ENCODE measurements at places on chromosomes 6 and 20. TPM values are rescaled to one million over a fixed set of nuclear protein-coding genes. Genes with fewer than 3 reads are reported as not detected.

Gene ATP6V1G2
- 0.33 TPM for total RNA-seq

Gene BNIP5
- total RNA-seq: not detected

Gene PSORS1C2
- total RNA-seq: not detected

Gene PLN
- total RNA-seq: not detected

Gene FLRT3
- 0.96 TPM for total RNA-seq

Gene TCF15
- 0.65 TPM for total RNA-seq

Gene SLC4A11
- 4.9 TPM for total RNA-seq

Gene SYNJ2
- total RNA-seq: 57.5 TPM

Gene HS3ST5
- not detected for total RNA-seq

Gene GRIK2
- not detected for total RNA-seq

Gene PROKR2
- not detected for total RNA-seq

Gene C6orf52
- total RNA-seq: not detected

Gene GTSF1L
- not detected for total RNA-seq

Gene TGM3
- total RNA-seq: not detected

Gene ECI2
- 92.1 TPM for total RNA-seq

Gene DST
- total RNA-seq: 334 TPM

Gene C6orf15
- total RNA-seq: 0.33 TPM

Gene BMP6
- 246 TPM for total RNA-seq

Gene FOXC1
- 14.1 TPM for total RNA-seq

Gene COL20A1
- total RNA-seq: not detected

Gene CNKSR3
- total RNA-seq: 10.8 TPM

Gene MKKS
- 3.9 TPM for total RNA-seq

Gene AIF1
- not detected for total RNA-seq

Gene RAMACL
- total RNA-seq: 6.2 TPM

Gene SLC17A3
- not detected for total RNA-seq

Gene NHSL1
- total RNA-seq: 142 TPM
